Stimulated activated CD4-positive, alpha-beta T cell treated with anti-CD3 and anti-CD28 coated beads, TNF-alpha, amount 100 ng/mL, for 4 hours (primary cell): ENCODE measurements at places on chromosomes 12 and 14.
A peak's percentile ranks its signal among the peaks of the same experiment; 100 is the strongest.

DNA sequence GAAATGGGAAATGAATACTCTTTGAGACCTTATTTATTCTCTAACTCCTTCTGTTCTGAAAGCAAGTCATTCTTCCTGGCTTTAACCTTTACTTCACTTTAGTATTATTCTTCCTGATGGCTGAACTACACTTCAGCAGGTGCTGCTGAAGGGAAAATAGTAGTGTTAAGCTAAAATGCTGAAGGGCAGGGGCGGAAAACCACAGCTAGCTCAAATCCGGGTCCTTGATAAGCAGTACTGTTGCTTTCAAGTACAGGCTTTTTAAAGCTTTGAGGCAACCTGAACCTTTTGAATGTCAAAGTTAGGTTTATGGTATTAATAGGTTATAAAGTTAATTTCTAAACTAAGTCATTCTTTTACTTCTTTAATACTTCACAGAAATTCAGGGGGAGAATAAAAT is 10.7 kb downstream of the CCDC196 start:
- no peak for DNase-seq

GRCh38 chr12:124764870-124765580 is 98.6 kb downstream of the SCARB1 start:
- no peak for DNase-seq

GRCh38 chr12:21751517-21751916 is 23.0 kb downstream of the KCNJ8 start:
- DNase-seq = no peak

GRCh38 chr14:77541905-77542304 is 43.3 kb upstream of the ISM2 start:
- DNase-seq = no peak

GRCh38 chr12:130992979-130993538 is 39.4 kb downstream of the ADGRD1 start:
- no peak for DNase-seq

GRCh38 chr14:96206461-96206860 is 1.8 kb downstream of the BDKRB2 start:
- DNase-seq = no peak

- no peak for DNase-seq
These were observed 12.4 kb downstream of the MAGOHB start for GRCh38 chr12:10600988-10601387.

DNA sequence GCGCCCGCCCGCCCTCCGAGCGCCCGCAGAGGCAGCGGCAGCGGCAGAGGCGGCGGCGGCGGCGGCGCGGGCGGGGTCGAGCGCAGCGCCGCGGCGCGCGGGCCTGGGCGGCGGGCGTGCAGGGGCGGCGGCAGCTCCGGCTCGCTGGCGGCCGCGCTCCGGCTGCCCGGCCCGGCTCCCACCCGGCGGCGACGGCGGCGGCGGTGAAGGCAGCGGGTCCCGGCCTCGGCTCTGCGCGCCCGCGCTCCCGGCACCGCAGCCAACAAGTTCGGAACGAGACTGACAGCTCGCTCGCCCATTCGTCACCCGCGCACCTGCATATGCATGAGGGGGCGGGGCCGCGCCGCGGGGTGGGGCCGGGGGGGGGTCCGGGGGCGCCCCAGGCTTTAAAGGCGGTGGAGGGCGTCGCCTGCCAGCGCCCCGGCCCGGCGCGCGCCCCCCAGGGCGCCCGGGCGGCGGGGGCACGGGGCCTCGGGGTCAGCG is at the start of gene JAG2:
TSS of gene JAG2 (minus strand) at position 281 of the 483 bp plus-strand sequence. CDS start 356 bp downstream, outside the sequence.
- DNase-seq = peak; percentile 30

DNA sequence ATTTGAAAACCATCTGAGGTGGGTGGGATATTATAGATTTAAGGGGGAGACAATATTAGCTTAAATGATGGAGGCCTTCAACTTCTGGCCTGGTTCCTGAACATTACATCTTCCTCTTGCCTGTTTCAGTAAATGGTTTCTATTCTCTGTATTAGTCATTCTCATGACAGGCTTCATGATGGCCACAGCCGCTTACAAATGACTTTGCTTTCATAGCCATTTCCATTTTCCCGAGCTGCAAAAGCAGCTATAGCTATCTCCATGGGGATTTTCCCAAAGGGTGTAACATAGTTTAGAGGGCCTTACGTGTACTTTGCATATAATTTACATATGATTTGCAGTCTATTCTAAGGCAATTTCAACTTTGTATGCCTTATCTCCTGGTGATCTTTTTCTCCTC is 121.8 kb downstream of the NRXN3 start:
- no peak for DNase-seq

DNA sequence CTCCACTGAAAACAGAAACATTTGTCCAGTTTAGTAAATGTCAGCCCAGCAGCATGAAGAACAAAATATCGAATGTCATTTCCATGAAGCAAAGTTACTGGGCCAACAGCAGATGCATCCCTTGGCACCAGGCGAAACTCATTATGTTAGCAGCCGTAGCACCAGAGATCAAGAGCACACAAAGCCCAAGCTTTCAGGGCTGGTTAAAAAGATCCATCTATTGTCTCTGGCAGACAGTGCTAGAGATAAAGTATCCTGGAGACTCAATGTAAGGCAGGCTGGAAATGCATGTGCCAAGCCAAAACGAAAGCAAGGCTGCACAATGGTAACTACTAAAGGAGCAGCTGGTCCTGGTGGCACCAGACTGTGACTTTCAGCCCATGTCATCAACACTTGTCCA is 120.3 kb upstream of the PLEKHG7 start:
- no peak for DNase-seq
